ENCODE measurements at places on chromosomes 4 and X. TPM values are rescaled to one million over a fixed set of nuclear protein-coding genes. Genes with fewer than 3 reads are reported as not detected.
A peak's percentile ranks its signal among the peaks of the same experiment; 100 is the strongest.

MAGEB17 gene
- total RNA-seq = not detected

ARHGAP4 gene
- total RNA-seq = 3.8 TPM

SERTM2 gene
- not detected for total RNA-seq

ZFP42 gene
- total RNA-seq = not detected

EVC2 gene
- total RNA-seq = not detected

FRAS1 gene
- 29.4 TPM for total RNA-seq

FAM47E gene
- 0.57 TPM for total RNA-seq

ABCB7 gene
- total RNA-seq = 16.8 TPM

SPATA4 gene
- total RNA-seq = not detected

SPIN3 gene
- total RNA-seq = 19.4 TPM

MXRA5 gene
- total RNA-seq = 1.9 TPM

DNA sequence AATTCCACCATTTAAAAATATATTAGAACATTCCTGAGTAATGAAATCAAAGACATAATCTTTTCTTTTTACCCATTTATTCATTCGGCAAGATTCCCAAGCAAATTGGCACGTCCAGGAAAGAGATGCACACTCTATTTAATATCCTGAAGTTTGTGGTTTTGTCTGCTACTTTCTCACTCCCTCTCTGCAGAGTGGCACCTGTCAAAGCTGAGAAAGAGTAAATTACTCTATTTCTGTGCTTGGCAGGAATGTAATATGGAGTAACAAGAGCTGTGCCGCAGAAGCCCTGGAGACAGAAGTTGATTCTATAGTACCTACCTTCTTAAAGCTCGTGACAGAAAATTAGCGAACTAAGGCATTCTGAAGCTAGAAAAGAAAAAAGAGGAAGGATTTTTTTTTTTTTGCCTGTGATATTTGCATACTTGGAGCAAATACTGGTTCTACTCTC, 5.5 kb downstream of the GSTCD start:
- no peaks in the 10 kb centered on the region for H3K27me3 ChIP-seq
- H3K4me1 ChIP-seq = peaks cover 14% of the 10 kb centered on the region
- peak overlapping the region; percentile 76 for H3K27ac ChIP-seq
- DNase-seq = no peak
- peaks cover 5% of the 10 kb centered on the region for H3K36me3 ChIP-seq

DNA sequence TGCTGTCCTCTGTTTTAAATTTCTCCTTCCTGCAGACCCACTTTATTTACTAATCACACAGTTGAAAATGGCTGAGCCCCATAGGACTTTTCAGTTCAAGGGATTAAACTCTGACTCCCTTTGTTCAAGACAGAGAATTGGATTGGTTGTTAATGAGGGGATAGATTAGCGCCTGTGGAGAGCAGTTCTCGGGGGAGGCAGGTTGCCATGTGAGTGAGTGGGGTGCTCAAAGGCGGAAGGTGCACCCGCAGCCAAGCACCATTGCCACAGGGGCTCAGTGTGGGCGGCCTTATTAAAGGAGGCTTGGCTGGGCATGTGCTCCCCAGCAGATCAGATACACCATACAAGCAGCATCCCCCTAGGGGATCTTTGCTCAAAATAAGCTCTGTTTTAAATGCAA, 7.9 kb upstream of the CBR4 start:
- H3K36me3 ChIP-seq = no peaks in the 10 kb centered on the region
- no peak overlapping the region for H3K4me3 ChIP-seq
- no peaks in the 10 kb centered on the region for H3K27me3 ChIP-seq
- DNase-seq = no peak
- peaks cover 32% of the 10 kb centered on the region for H3K4me1 ChIP-seq
- no peak overlapping the region for H3K27ac ChIP-seq

DNA sequence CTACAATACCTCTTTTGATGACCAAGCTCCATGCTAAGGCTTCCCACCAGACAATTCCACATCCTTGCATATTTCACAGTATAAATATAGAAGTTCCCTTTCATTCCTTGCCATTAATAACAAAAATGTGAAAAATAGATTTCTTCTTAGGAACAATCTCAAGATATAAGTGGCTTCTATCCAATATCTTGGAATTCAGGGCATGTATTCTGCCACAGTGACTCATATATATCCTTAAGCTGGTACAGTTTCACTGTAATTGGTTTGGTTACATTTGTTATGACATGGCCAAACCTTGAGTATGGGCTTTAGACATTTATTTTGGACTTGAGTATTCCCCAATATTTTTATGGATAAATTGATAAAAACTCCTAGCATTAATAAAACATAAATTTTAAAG, 181.7 kb upstream of the DDX53 start:
- no peak overlapping the region for H3K4me3 ChIP-seq
- no peak for DNase-seq
- no peaks in the 10 kb centered on the region for H3K36me3 ChIP-seq
- no peak overlapping the region for H3K27ac ChIP-seq
- no peaks in the 10 kb centered on the region for H3K4me1 ChIP-seq
- H3K27me3 ChIP-seq = no peaks in the 10 kb centered on the region

GRCh38 chr4:142281999-142282398, 564.1 kb downstream of the INPP4B start:
- DNase-seq = no peak
- no peaks in the 10 kb centered on the region for H3K27me3 ChIP-seq
- H3K36me3 ChIP-seq = peaks cover 4% of the 10 kb centered on the region
- peaks cover 8% of the 10 kb centered on the region for H3K4me1 ChIP-seq
- no peak overlapping the region for H3K27ac ChIP-seq
- no peak overlapping the region for H3K4me3 ChIP-seq

- peaks cover 15% of the 10 kb centered on the region for H3K27me3 ChIP-seq
- no peak within 1 kb of the TSS for H3K4me3 ChIP-seq
- H3K27ac ChIP-seq = no peak within 1 kb of the TSS
- H3K36me3 ChIP-seq = no peaks in the 10 kb centered on the region
- no peaks in the 10 kb centered on the region for H3K4me1 ChIP-seq
- DNase-seq = no peak
Observed at GRCh38 chrX:6228720-6229119, at the start of gene NLGN4X. TSS of gene NLGN4X (minus strand) at chrX:6228867. CDS start at chrX:6151466, 77,401 bp downstream.

- no peak overlapping the region for H3K4me3 ChIP-seq
- no peak overlapping the region for H3K27ac ChIP-seq
- peaks cover 6% of the 10 kb centered on the region for H3K36me3 ChIP-seq
- H3K27me3 ChIP-seq = no peaks in the 10 kb centered on the region
- H3K4me1 ChIP-seq = peaks cover 8% of the 10 kb centered on the region
Observed at GRCh38 chrX:107831071-107831730, 5.5 kb downstream of the MID2 start.

- peaks cover 25% of the 10 kb centered on the region for H3K4me1 ChIP-seq
- DNase-seq = no peak
- H3K36me3 ChIP-seq = no peaks in the 10 kb centered on the region
Observed at GRCh38 chrX:46953597-46953996, 41.4 kb downstream of the JADE3 start.

GRCh38 chr4:185512516-185512915, 22.8 kb downstream of the PDLIM3 start:
- no peak overlapping the region for H3K27ac ChIP-seq
- H3K36me3 ChIP-seq = no peaks in the 10 kb centered on the region
- H3K4me1 ChIP-seq = peaks cover 8% of the 10 kb centered on the region
- no peak overlapping the region for H3K4me3 ChIP-seq
- H3K27me3 ChIP-seq = peaks cover 9% of the 10 kb centered on the region

GRCh38 chr4:87219632-87220093, 755 bp downstream of the KLHL8 start:
- no peaks in the 10 kb centered on the region for H3K27me3 ChIP-seq
- peaks cover 23% of the 10 kb centered on the region for H3K36me3 ChIP-seq

GRCh38 chr4:45409536-45409935, 683.2 kb upstream of the GNPDA2 start:
- no peaks in the 10 kb centered on the region for H3K27me3 ChIP-seq

GRCh38 chrX:134803060-134803459, 144.8 kb upstream of the PLAC1 start:
- DNase-seq = no peak
- no peak overlapping the region for H3K4me3 ChIP-seq
- no peaks in the 10 kb centered on the region for H3K27me3 ChIP-seq
- H3K36me3 ChIP-seq = peaks cover 21% of the 10 kb centered on the region
- no peak overlapping the region for H3K27ac ChIP-seq

DNA sequence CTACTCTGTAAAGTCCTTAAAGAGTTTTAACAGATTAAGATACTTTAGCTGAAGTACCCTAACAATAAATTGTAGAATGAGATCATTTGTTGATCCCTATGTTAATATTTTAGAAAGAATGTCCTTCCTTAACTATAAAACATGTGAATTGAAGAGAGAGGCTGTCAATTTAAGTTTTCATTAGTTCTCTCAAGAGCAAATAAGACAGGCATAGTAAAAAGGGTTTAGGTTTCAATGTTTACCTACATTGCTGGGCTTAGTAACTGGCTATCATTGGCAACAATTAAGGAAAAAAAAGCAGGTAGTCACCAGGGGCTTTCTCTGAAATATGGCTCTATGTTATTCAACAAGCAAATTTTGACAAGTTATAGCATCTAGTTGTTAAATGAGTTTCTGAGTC, 91.5 kb downstream of the ATRX start:
- no peak overlapping the region for H3K4me3 ChIP-seq
- H3K27me3 ChIP-seq = no peaks in the 10 kb centered on the region
- peaks cover 8% of the 10 kb centered on the region for H3K4me1 ChIP-seq
- H3K36me3 ChIP-seq = no peaks in the 10 kb centered on the region
- DNase-seq = no peak
